ENCODE measurements at places on chromosomes 5 and 9.

GRCh38 chr9:114371343-114371944 lies 16.3 kb downstream of the AKNA start:
- no peak for DNase-seq

DNA sequence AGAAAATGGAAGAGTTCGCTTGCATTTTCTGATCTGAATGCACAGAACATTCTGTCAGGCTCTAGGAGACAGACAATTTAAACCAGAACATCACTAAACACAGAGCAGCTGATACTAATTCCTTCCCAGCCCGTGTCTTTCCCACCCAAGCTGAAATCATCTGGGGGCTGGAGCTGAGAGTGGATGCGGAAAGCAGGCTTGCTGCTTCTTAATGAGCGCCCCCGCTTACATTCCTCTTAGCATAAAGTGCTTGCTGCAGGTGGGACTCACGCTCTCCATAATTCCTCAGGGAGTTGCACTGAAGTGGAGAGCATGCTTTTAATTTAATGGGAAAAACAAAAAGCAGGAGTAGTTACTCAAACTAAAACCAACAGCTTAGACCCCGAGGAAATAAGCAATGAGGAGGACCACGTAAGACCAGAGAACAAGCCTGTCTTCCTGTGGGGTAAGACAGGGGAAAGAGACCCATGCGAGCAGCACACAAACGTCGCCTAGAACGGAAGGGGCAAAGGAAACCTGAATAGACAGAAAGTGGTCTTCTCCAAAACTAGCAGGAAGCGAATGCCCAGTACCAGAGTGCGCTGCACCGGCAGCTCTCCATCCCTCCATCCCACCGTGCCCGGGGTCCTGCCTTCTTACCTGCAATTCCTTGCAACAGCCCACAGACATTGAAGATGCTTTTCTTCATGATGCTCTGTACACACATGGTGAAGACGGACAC lies 139.3 kb downstream of the LHFPL2 start:
- DNase-seq, result no peak

DNA sequence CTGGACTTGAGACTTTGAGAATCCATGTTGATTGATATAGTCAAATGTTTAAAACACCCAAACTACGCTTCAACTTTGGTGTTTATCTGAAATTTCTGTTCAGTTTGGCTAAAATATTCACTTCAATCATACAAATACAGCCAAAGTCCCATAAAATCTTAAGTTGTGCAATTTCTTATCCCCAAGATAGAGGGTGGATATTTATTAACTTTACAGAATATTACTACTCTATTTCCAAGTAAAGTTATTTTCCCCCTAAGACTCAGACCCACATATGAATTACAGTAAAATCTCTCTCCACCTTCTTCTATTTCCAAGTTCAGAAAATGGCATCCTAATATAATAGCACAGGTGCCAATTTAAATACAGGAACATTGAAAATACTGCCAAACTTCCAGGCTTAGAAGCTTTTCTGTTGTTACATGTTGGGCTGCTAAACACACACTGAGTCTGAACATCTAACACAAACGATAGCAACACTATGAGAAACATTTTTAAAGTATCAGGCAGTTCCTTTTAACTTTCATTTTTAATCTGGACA lies 290.3 kb downstream of the EBF1 start:
- DNase-seq, result no peak

DNA sequence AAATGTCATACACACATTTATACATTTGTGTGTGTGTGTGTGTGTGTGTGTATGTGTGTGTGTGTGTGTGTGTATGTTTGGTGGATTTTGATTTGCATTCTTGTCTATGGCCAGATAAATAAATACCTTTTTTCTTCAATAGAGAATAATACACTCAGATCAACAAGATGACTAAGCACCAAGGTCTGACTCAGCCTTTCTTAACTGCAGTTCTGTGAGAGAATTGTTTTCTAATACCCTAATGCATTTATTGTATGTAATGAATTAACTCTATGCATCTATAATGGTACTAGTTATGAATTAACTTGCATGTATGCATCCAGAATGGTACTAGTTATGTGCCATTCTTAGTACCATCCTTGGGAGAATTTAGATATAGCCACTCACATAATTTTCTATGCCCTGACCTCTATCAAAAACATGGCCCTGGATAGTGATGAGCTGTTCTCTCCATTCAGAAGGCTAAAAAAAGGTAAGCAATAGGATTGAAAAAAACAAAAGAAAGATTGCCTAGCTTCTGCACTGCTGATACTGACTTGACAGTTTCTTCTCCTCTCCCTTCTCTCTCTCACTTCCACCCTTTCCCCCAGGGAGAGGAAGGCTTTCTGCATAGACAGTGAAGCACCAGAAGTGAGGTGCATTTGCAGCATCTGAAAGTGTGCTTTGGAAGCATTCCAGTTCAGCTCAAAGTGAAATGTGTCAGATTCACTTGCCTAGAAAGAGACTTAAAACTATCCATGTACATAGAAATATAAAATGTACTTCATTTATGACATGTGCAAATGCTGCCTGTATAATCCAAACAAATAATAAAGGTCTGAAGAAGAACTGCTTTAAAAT lies 55.1 kb upstream of the CCDC112 start:
- no peak for DNase-seq

GRCh38 chr9:84781931-84782866 lies 112.7 kb downstream of the NTRK2 start:
- no peak for DNase-seq

- no peak for DNase-seq
Observed at GRCh38 chr5:121949885-121950284, 11.9 kb upstream of the SRFBP1 start.

DNA sequence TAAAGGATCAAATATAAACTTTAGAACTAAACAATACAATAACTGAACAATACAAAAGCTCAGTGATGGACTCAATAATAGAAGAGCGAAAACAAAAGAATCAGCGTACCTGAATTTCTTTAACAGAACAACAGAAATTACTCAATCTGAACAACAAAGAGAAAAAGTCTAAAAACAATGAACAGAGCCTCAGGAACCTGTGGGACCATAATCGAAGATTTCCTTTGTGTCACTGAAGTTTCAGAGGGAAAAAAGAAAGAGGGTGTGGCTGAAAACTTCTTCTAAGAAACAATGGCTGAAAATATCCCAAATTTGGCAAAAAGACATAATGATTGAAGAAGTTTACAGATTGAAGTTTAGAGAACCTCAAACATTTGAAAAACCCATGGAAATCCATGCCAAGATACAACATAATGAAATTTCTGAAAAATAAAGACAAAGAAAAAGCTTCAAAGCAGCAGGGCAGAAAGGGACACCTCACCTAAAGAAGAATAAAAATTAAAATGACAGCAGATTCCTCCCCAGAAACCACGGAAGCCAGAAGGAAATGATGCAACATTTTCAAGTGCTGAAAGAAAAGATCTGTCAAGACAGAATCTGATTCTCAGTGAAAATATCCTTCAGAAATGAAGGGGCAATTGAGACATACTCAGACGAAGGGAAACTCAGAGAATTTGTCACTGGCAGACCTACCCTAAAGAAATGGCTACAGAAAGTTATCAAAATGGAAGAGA lies 288.8 kb downstream of the ARL15 start:
- no peak for DNase-seq

Measured in lower lobe of right lung (tissue), 2 donors.